Inflammatory macrophage treated with lipopolysaccharide for 1 hour (primary cell): ENCODE measurements at places on chromosomes 7 and 10.

- DNase-seq = peak; percentile 29
Observed at GRCh38 chr10:61284222-61284890, 168.8 kb downstream of the TMEM26 start.

GRCh38 chr10:93687737-93688136 lies 14.7 kb downstream of the FRA10AC1 start:
- DNase-seq = no peak

DNA sequence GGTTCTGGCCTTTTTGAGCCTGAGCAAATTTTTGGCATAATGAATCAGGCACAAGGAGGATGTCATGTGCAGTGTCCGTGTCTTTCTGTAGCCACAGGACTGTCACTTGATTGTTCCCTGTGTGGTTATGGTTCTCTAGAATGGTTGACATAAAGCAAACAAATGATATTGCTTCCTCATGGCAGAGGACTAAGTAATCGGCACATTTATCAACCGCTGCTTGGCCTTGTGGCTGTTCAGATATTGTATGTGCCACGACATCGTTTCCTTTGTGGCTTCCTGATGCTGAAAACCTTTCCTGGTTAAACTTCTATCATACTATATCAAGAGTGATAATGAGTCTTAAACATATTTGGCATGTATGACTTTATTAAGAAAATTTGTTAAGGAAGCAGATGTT lies 598.8 kb downstream of the SUGCT start:
- DNase-seq = no peak

GRCh38 chr7:131737746-131738465 lies 181.5 kb upstream of the PODXL start:
- no peak for DNase-seq

GRCh38 chr7:21548491-21548890 lies 5.7 kb downstream of the DNAH11 start:
- DNase-seq = no peak

DNA sequence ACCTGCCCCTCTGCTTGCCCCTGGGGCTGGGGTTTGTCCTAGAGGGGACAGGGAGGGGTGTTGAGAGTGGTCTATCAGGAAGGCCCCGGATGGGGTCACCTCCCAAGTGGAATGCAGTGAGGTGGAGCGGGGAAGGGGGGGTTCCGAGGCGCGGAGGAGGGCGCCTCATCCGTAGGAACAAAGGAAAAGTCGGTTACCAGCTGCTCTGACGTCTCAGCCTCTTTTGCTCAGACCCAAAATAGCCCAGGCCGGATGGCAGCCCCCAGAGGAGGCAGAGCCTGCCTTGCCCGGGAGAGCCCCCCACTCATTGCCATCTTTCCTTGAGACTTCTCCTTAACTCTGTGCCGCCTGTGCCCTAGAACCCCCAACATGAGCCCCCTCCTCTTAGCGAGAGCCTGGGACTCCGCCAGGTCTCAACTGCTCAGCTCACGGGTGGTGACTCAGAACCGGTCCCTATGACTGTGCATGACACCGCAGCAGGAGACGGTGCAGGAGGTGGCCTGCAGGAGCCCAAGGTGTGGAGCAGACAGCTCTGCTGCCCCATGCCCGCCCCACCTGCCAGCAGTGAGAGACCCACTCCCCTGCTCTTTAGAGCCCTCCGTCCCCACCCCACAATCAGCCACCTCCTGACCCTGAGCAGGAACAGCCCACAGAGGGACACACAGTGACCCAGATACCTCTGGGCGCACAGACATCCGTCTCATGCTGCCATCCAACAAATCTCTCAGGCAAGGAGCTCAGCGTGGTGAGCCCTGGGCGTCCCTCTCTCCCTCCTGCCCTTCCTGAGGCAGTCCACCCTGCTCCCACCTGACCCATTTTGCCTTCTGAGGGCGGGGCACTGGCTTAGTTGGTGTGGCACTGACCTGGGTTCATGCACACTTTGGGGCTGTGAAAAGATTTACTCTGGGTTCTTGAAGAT lies 13.1 kb downstream of the STX1A start:
- DNase-seq = no peak

- no peak for DNase-seq
Observed at GRCh38 chr10:131569851-131570715, 258.6 kb upstream of the TCERG1L start.

- no peak for DNase-seq
Observed at GRCh38 chr10:8014649-8015048, 39.8 kb upstream of the GATA3 start.
